ENCODE measurements at places on chromosomes 3 and 15. TPM values are rescaled to one million over a fixed set of nuclear protein-coding genes. Genes with fewer than 3 reads are reported as not detected.

HRG gene
- total RNA-seq: not detected

CMTM8 gene
- total RNA-seq: 0.18 TPM

GOLGA6L9 gene
- total RNA-seq: under 0.01 TPM

CCDC9B gene
- total RNA-seq: 5.3 TPM

DRD3 gene
- total RNA-seq: not detected

LRRC31 gene
- total RNA-seq: not detected

AP2M1 gene
- total RNA-seq: 645 TPM

SCAANT1 gene
- total RNA-seq: not detected

NR1I2 gene
- total RNA-seq: not detected

SRGAP3 gene
- 4.6 TPM for total RNA-seq

ZNF774 gene
- total RNA-seq: 0.18 TPM

INSYN1 gene
- not detected for total RNA-seq

MAPKBP1 gene
- 9.7 TPM for total RNA-seq

CCRL2 gene
- 5.0 TPM for total RNA-seq

SPSB4 gene
- total RNA-seq: not detected

SIDT1 gene
- not detected for total RNA-seq

CILP gene
- not detected for total RNA-seq

AMOTL2 gene
- 105 TPM for total RNA-seq

GRM7 gene
- not detected for total RNA-seq

CLDN16 gene
- 0.35 TPM for total RNA-seq

DLL4 gene
- total RNA-seq: under 0.01 TPM

EXD1 gene
- not detected for total RNA-seq

AADACL2 gene
- not detected for total RNA-seq

AQP9 gene
- total RNA-seq: not detected

WDR72 gene
- total RNA-seq: not detected

ADAMTS9 gene
- 0.71 TPM for total RNA-seq

LRRC2 gene
- not detected for total RNA-seq

PARP15 gene
- not detected for total RNA-seq

SNRPA1 gene
- 83.6 TPM for total RNA-seq

PCSK6 gene
- not detected for total RNA-seq

SLC22A13 gene
- not detected for total RNA-seq

GHSR gene
- total RNA-seq: not detected

NEK10 gene
- 6.7 TPM for total RNA-seq

ISLR gene
- total RNA-seq: 136 TPM

ALPK3 gene
- under 0.01 TPM for total RNA-seq

EFHB gene
- total RNA-seq: not detected

ADAMTS7 gene
- total RNA-seq: 3.2 TPM

ALG1L2 gene
- total RNA-seq: not detected

CCDC14 gene
- total RNA-seq: 26.4 TPM

TNK2 gene
- total RNA-seq: 9.7 TPM

PTH1R gene
- total RNA-seq: 1.6 TPM

ATG7 gene
- 56.5 TPM for total RNA-seq
